ENCODE measurements at places on chromosomes 2 and 18.

DNA sequence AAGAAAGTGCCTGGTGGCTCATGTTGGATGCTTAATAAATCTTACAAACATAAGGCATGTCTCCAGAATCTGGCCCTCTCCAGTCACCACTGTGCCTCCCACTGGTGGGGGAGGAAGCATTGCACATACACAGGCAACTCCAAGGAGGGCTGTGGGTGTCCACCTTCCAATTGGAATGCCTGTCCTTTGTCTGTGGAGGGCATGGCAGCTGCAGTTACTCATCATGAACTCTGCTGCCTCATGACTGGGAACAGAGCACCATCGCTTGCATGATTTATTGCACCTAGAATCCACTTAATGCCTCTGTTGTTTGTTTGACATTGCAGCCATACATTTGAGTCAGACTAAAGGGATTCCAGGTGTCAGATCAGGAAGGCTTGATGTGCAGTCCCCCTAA lies 278.9 kb downstream of the PRKCE start:
- no peak for DNase-seq

GRCh38 chr2:64234785-64235184 lies 90.6 kb upstream of the PELI1 start:
- DNase-seq, result no peak

DNA sequence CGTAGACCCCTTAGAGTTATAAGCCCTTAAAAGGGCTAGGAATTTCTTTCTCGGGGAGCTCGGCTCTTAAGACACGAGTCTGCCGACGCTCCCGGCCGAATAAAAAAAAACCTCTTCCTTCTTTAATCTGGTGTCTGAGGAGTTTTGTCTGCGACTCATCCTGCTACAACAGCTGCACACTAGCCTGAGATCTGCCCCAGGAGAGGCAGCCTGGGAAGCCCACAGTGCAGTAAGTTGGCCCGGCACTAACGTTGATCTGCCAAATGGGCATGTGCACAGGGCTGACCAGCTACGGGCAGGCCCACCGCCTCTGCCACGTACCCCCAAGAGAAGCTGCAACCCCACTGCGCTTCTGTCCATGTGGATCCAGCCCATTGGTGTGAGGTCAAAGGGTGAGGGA lies 8.4 kb upstream of the LIMS2 start:
- no peak for DNase-seq

DNA sequence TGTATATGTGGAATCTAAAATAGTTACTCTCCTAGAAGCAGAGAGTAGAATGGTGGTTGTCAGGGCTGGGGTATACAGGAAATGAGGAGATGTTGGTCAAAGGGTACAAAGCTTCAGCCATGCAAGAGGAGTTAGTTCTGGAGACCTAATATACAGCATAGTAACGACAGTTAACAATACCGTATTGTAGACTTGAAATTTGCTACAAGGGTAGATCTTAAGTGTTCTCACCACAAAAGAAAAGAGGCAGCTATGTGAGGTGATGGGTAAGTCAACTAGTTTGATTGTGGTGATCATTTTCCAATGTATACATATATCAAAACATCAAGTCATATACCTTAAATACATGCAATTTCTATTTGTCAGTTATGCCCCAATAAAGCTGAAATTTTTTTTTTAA lies 98.2 kb upstream of the CYP1B1 start:
- no peak for DNase-seq

- no peak for DNase-seq
These were observed 138.9 kb downstream of the PTH2R start for GRCh38 chr2:208545403-208546042.

GRCh38 chr2:145411493-145411892 lies 891.6 kb upstream of the ZEB2 start:
- no peak for DNase-seq

DNA sequence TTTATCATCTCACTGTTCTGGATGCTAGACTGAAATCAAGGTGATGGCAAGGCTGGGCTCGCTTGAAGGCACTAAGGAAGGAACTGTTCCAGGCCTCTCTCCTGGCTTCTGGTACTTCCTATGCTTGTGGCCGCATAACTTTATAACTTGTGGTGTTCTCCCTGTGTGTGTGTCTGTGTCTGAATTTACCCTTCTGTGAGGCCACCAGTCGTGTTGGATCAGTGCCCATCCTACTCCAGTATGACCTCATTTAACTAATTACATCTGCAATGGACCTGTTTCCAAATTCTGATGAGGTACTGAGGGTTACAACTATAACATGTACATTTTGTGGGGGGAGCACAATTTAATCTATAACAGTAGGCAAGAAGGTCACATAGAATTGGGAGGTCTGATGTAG lies 41.6 kb downstream of the LYPD6B start:
- no peak for DNase-seq

DNA sequence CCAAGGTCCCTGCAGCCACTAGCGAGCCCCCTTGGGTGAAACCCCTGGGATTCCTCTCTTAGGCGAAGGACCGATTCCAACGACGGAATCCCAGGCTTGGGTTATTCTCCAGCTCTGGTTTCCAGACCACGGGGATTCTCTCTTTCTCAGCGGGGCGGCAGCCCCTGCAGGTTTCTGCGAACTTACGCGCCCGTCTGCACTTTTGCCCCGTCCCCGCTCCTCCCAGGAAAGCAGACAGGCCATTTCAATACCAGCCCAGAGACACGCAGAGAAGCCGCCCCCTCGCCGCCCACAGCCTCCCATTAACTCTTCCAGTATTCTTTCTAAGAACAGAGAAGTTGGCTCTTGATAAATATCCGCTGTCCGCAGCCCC lies 1.2 kb downstream of the CBLN2 start:
- DNase-seq, result no peak

- no peak for DNase-seq
These were observed 404.4 kb upstream of the MEIS1 start for GRCh38 chr2:66030553-66030952.

- no peak for DNase-seq
These were observed 65.5 kb downstream of the ZNF516 start for GRCh38 chr18:76429262-76430126.

DNA sequence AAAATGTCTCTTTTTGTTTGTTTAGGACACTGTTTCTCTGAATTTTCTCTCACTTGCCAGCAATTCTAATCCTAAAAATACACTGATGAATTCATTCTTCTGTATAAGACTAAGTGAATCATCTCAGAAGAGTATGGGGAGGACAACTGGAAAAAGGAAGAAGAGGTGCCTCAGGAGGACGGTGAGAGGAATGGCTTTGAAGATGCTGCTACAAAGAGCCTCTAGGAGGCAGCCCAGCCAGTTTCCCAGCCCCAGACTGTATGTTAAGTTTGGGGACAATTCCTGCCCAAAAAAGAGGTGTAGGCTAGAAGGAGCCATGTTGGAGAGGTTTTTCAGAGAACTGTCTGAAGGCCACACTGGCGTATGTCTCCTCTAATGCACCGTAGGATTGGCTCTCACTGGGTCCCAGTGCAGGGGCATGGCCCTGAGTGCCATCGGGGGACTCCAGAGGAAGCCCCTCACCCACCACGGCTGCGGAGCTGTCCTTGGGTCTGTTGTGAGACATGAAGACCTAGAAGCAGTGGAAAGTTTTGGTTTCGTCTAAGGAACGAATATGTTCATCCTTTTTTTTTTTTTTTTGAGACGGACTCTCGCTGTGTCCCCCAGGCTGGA lies 3.1 kb upstream of the SDC1 start:
- DNase-seq, result no peak

Measured in muscle of arm (tissue), 14 donors.